ENCODE measurements at places on chromosomes 5 and 9.

GRCh38 chr9:124551472-124552272, 44.5 kb upstream of the NR5A1 start:
- DNase-seq, result peak; percentile 59

- DNase-seq, result no peak
Observed at GRCh38 chr9:125565126-125565525, 141.9 kb downstream of the MAPKAP1 start.

DNA sequence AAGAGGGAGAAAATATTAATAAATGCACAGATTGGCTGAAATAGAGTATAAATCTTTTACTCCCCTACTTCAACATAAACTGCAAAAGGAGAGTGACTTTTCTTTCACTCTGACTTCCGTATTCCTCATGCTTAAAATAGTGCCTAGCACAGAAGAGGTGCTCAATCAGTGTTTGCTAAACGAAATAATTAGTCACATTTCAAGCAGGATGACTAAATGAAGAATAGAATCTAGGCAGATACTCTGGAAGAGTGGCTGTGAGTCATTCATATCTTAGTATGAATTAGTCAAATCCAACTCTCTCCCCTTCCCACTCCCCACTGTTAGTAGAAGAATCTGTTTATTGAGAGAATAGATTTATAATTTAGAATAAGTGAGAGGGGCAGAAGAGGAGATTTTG, 4.8 kb downstream of the CD274 start:
- peak; percentile 73 for DNase-seq

DNA sequence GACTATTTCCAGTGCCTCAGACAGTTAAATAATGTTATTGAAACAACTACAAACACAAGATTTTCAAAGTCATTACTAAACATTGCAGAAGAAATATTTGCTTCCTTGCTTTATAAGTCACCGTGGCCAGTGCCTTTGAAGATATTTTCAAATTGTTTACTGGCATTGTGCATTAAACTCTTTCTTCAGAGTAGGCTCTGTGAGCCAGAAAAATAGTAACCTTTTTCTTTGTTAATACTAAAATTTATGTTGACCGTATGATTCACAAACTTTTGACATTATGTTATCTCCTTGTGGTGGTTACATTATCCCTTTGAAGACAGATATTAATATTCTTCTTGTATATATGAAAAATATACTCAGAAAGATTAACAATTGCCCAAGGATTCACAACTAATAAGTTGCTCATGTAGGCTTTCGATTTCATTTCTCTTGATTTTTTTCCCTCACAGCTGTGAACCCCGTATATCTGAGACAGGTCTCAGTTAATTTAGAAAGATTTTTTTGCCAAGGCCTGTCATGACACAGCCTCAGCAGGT, 140.1 kb downstream of the NR3C1 start:
- no peak for DNase-seq

- no peak for DNase-seq
Observed at GRCh38 chr5:91849069-91849468, 466.0 kb upstream of the ARRDC3 start.

DNA sequence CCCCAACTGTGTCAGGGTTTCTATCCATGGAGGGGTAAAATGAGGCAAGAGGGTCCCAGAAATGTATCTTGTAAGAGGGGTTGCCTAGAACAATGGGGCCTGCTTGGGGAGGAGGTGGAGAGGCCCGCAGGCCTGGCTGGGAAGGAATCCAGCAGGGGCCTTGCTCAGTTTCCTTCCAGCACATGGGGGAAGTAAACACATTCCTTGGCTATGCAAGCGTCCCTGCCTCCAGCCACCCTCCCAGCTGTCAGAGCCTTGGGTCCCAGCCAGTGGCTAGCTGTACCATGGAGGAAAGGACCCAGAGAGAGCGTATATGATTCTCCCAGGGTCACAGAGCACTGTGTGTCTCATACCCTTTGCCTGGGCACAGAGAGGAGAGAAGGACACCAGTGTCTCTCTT, 71.1 kb upstream of the IL17B start:
- DNase-seq, result peak; percentile 95

DNA sequence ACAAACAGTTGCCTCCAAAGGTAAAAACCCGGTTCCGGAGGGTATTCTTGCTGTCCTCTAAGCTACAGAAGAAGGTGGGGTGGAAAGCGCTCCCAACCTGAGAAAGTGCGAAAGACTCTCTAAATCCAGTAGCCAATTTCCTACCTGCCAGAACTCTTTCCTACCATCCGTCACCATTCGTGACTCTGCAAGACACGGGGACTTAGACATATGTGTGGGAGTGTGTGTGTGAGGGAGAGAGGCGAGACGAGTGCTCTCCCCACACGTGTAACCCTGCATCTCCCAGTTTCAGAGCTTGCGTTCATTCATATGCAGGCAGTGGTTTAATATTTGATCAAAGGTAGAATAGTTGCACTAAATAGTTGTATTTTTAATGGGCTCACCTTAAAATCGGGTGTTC, 473 bp upstream of the GABRA1 start:
- DNase-seq, result no peak

DNA sequence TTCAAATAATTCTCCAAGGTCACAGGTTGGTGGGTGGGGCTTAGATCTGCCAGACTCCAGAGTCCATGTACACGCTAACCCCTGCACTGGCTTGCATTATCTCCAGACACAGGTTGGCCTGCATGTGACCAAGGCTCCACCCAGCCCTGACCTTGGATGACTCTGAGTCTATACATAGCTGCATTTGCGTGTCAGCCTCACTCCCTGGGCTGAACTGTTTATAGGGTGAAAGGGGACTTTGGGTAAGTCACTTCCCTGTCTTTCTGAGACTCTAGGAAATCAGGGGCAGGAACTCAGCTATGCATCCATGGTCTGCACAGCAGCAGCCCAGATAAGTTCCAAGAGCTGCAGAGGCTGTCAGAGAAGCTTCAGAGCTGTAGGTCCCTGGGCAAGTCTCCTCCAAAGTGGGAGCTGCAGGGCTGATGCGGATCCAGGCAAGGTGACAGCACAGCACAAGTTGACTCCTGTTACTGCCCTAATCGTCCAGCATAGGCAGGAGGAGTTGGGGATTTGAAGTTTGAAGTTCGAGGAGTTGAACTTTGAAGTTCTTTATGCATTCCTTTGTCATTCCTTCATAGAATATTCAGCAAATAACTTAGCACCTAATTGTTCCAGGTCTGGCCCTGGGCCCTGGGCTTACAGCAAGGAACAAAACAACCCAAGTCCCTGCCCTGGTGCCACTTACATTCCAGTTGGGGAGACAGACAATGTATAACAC, 53.4 kb downstream of the SLC22A5 start:
- DNase-seq, result peak; percentile 79

DNA sequence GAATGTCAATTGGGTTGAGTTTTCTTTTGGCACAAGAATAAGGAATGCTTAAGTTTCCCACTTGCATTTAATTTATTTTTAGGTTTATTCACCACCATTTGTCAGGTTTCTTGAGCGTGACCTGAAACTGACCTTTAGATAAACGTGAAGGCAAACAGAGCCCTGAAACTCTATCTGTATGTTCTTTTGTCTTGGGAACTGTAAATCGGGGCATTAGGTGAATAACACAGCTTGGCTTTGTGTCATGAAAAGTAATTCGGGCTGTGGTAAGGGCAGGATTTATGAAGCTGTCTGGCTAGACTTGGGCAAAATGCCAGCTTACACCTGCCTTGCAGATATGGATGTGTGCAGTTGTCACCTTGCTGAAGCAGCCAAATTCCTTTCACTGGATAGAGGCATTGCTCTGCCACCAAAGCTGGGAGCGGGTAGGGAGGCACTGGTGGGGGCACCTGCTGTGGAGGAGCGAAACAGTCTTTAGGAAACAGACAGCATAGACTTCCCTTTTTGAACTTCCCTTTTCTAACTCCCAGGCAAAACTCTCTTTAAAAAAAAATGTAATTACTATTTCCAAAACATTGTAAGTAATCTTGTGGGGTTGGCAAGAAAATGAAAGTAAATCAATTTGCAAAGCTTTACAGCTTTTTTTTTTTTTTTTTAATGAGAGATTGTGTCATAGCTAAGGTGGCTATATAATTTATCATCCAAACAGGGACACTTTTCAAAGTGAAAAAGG, 545.2 kb downstream of the CSNK1G3 start:
- DNase-seq, result no peak

DNA sequence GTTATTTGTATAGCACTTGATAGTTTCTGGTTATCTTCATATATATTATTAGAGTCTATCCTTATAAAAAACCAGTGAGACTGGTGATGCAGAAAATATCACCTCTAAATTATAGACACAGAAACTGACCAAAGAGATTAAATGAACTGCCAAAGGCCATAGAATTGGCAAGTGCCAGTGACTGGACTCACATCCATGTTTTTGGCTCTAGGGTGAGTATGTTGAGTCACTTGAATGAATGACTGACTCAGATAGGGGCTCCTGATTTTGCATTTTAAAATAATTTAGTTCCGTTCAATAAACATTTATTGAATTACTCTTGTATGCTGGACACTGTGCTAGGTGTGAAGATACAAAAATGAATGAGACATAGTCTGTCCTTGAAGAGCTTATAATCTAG, 70.7 kb downstream of the NR2F1 start:
- no peak for DNase-seq

DNA sequence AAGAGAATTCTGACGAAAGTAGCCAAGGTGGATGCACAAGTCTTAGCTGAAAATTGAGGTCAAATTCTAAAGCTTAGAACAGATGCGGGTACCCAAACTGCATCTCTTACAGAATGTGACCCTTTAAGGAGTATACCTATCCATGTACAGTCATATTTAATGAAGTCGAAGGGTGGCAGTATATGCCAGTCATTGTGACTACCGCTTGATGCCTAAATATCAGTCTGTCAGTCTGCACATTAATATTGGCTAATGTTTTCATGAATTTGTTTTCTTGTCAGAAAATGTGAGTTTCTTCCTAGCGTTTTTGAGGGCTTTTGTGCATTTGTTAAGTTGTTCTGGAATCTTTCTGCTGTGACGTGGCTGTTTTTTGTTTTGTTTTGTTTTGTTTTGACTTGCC, 264.5 kb upstream of the ELAVL2 start:
- DNase-seq, result no peak

- DNase-seq, result no peak
Observed at GRCh38 chr9:10548348-10548747, 64.5 kb downstream of the PTPRD start.

DNA sequence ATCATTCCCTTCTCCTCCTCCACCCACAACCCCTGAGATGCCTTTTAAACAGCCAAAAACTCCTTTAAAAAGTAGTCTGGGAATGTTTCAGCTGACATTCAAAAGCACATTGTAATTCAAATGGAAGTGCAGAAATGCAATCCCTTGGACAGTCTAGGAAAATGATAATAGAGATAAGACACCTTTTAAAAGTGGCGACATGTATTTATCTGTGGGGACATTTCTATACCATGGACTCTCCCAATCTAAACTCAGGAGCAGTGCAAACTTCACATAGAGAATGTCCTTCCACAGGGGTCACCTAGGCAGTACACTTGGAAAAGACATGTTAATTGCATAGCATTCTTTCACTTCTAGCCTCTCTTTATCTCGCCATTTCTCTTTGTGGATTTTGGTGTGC, 33.0 kb downstream of the TRIM32 start:
- DNase-seq, result no peak

GRCh38 chr5:32866138-32866537, 155.0 kb downstream of the NPR3 start:
- no peak for DNase-seq

DNA sequence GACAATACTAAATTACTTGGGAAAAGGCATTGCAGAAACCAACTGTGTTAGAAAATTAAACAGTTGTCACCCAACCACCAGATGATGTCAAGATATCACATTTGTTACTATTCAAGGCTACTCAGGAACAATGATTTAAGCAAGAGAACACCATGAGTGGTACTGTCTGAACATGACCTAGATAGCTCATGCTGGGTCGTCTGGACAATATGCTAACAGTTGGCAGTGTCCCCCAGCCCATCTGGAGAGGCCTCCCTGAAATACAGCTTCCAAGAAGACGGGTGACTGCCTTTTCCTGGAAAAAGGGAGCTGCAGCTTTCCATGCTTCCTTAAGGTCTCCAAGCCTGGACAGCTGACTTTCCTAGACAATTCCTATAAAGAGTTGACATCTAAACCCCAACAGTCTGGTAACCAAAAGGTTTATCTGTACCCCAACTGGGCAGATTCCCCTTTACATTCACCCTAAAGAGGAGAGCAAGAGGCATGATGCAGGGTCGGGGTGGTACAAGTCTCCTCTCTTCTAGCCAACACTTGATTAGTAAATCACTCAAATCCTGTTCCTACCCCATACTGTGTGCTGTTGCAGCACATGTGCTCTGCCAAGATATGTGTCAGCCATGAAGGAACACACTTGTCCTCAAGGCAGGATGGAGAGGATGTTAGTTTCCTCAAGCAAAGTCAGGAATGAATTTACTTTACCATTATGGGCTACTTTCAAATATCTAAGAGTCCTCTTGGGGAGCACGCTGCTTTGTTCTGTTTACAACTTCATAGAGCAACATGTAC, 433.0 kb downstream of the PDE4D start:
- no peak for DNase-seq

- DNase-seq, result peak; percentile 83
Observed at GRCh38 chr9:94827584-94828304, 101.2 kb downstream of the AOPEP start.

DNA sequence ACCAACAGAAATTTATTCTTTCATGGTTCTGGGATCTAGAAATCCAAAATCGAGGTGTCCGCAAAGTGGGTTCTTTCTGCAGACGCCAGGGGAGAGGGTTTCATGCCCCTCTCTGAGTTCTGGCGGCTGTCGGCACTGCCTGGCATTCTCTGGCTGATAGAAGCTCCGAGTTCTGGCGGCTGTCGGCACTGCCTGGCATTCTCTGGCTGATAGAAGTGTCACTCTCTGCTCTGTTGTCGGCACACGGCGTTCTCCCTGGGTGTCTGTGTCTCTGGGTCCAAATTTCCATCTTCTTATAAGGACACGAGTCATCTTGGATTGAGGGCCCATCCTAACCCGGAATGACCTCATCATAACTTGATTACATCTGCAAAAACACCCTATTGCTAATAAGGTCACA, 7.6 kb downstream of the GFI1B start:
- no peak for DNase-seq

DNA sequence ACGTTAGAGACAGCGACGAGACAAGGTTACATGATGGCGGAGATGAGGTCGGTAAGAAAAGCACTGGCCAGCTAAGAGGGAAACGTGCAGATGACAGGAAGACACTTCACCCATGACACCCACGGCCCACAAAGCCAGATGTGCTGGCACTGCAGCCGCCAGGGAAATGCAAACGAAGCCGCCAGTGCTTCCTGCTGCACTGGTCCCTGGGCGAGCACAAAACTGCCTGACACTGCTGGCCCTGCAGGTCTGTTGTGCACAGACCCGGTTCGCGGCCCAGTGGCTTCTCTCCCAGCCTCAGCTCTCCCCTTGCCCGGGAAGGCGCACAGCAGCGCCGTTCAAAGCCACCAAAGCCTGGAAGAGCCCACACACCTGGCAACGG, 20.3 kb downstream of the QSOX2 start:
- DNase-seq, result no peak

- DNase-seq, result no peak
Observed at GRCh38 chr5:176364765-176365350, 429 bp upstream of the ARL10 start.

GRCh38 chr9:76458903-76459693, at the start of gene GCNT1:
TSS of gene GCNT1 (plus strand) at chr9:76459182. CDS start at chr9:76502382, 43,200 bp downstream.
- peak; percentile 75 for DNase-seq

- DNase-seq, result peak; percentile 42
Observed at GRCh38 chr5:72555871-72556270, 48.7 kb upstream of the ZNF366 start.

GRCh38 chr5:172760136-172760535, 10.9 kb downstream of the DUSP1 start:
- DNase-seq, result no peak

Measured in lung microvascular endothelial cell (primary cell).